ENCODE measurements at places on chromosomes 7 and 10.

GRCh38 chr7:17530244-17530643, 231.8 kb downstream of the AHR start:
- DNase-seq, result no peak

GRCh38 chr10:80413271-80413996, 5.1 kb downstream of the PRXL2A start:
- no peak for DNase-seq

DNA sequence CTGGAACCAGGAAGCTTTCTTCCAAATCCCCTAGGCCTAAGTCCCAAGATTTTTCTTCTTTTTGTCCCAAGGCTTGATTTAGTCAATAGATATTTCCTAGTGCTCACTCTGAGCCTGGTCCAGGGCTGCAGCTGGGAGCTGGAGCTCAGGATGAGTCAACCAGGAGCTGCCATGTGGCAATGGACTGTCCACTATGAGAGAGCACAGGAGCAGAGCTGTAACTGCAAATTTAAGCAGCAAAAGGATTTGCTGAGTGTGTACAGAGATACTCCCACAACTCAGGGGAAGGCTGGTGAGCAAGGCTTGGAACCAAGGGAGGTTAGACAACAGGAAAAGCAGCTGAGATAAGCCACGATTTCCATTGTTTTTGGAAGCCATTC, 92.1 kb upstream of the CXCL12 start:
- no peak for DNase-seq

GRCh38 chr7:134552105-134552504, 3.2 kb downstream of the AKR1B15 start:
- DNase-seq, result no peak

GRCh38 chr10:14578060-14578952, 196.4 kb downstream of the FAM107B start:
- no peak for DNase-seq

GRCh38 chr7:144676492-144676891, 159.4 kb downstream of the TPK1 start:
- DNase-seq, result no peak

DNA sequence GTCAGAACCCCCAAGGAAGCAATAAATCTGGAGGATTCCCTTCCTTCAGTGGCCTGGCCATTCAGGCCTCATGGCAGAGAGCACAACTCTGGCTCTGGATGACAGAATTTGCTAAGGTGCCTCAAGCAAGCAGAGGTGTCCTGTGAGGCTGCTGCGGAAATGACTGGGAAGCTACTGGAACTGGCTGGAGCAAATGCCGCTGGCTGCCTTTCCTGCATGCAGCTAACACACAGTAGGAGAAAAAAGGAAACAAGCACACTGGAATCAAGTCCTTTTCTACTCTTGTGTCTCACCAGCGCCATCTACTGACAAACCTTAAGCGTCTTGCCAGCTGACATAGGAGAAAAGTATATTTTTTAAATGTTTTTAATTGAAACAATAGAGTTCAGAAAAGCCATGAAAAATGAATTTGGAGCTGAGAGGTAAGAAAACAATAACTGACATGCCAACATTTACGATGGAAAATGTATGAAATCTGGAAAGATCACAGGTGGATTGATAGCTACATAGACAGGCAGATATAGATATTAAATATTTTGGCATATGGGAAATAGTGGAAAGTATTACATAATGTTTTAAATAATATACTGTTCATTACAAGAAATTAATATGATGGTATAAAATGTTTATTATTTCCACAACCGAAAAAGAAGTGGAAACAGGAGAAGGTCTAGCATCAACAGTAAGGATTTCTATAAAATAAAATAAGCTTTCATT, 951.6 kb downstream of the ANKRD7 start:
- DNase-seq, result no peak

DNA sequence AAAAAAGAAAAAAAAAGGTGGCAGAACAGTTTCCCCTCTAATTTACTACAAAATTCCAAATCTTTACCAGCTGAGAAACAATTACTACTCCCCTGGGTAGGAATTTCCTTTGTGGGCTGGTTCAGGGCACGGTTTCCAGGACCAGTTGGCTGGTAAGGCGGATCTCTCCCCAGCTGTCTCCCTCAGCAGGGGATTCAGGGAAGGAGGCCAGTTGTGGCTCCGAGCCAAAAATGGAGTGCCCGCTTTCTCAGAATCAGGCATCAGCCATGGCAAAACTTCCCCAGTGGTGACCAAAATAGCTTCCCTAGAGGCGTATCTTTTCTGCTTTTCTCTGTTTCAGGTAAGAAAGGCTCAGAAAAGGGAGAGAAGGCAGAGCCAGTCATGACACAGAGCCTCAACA, 91.2 kb downstream of the ZNF22 start:
- DNase-seq, result no peak

All from stimulated activated CD4-positive, alpha-beta T cell treated with anti-CD3 and anti-CD28 coated beads, Interleukin-4, amount 100 ng/mL, for 4 hours (primary cell).